ENCODE measurements at places on chromosomes 4 and X.

GRCh38 chr4:145044341-145044740, 53.7 kb downstream of the ANAPC10 start:
- no peak for DNase-seq

DNA sequence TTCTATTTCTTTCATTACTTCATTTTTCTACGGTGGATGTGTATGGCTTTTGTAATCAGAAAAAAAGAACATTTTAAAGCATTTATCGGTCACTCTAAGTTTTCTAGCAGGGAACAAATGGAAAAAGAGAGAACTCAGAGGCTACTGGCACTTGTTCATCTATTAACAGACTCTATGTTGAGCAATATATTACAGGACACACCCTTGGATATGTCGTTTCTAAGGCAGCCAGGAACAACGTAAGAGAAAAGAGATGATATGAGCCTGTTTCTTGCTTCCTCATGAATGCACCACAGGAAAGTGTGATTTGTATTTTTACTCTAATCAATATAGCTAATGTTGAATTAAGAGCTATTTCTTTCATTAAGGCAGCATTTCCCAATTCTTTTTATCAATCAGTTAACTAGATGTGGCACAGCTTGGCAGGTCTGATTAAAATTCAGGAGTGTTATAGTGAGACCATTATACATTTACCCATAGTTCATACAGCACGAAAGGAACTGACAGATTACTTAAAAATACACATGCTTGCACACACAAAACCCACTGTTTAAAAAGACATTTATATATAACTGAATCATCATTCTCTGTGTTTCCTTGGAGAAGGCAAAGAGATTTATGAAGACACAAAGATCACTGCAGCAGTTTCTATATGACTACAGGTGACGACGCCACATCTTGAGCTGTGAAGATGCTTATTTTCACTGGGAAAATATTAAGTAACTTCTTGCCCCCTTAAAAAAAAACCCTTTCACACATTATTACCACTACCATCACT, 13.0 kb downstream of the RAB9B start:
- no peak for DNase-seq

DNA sequence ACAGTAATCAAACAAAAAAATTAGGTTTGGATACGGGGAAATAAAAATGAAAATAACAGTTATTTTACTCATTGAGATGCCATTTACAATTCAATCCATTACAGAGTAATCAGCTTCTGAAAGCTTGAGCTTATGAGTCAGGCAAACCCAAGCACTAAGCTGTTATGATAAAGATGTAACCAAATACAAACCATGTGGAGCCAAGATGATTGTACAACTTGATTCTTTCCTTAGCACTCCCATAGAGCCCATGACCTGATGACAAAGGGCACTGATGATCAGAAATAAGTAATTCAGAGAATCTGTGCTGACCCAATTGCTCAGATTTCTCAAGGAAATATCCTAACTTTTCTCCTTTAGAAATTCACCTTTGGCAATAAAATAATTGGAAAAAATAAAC, 40.5 kb upstream of the PRKG2 start:
- DNase-seq: no peak

DNA sequence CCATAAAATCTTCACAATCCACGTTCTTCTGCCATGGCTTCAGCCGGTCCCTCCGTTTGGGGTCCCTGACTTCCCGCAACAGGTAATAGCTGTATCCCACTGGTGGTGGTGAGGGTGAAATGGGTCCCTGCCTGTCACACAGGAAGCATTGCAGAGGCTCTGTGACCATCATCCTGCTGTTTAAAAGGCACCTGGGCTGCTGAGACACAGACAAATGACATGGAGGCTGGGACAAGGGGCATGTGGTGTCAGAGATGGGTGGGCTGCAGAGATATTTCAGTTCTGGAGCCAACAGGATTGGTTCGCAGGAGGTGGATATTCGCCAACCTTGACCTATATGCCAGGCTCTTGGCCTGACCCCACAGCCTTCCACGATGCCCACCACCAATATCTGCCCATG, 82.1 kb downstream of the JAKMIP1 start:
- no peak for DNase-seq

GRCh38 chrX:72340041-72340440, 34.3 kb upstream of the CITED1 start:
- DNase-seq: no peak

DNA sequence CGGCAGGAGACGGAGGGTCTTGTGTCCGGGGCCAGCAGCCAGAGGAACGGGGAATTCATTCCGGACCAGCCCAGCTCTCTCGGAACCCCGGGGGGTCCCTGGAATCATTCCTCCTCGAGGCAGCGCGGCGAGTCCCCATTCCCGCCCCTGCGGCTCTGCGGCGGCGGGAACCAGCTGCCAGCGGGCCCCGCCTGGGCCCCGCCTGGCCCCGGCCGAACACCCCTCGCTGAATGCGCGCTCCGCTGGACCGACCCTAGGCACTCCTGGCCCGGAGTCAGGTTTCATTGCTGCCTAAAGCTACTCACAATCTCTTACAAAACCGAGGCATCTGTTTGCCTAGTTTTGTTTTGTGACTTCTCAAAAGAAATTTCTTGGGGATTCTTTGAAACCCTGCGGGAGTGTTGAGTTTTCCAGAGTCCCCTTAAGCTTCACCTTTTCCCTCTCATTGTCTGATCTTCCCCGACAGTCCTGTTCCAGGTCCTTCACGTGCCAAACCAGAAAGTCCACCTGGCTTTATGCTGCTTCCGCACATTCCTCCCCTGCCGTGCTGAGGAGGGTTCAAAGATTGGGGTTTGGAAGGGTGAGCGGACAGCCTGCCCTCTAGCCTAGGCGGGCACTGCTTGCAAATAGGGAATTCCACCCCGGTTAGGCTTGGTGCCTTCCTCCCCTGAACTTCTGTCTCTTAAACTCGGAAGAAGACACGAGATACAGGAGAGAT, 789 bp downstream of the ARHGAP10 start:
- DNase-seq: peak; percentile 34

- DNase-seq: no peak
These were observed 152.7 kb downstream of the RELL1 start for GRCh38 chr4:37533286-37534033.

All from GM20000 (cell line).